Left renal cortex interstitium (tissue), 4 donors: ENCODE measurements at places on chromosomes 13 and 19. TPM values are rescaled to one million over a fixed set of nuclear protein-coding genes. Genes with fewer than 3 reads are reported as not detected.

- DNase-seq: no peak
Measured at GRCh38 chr19:44820648-44821609, 12.0 kb downstream of the BCAM start.

GRCh38 chr13:111011899-111012298 is 97.0 kb upstream of the ANKRD10 start:
- DNase-seq: no peak

The ICAM5 gene
- 0.23 TPM for polyA plus RNA-seq

The TEX26 gene
- 2.8 TPM for polyA plus RNA-seq
